GM04503 (cell line): ENCODE measurements at places on chromosomes 7 and 10.
A peak's percentile ranks its signal among the peaks of the same experiment; 100 is the strongest.

DNA sequence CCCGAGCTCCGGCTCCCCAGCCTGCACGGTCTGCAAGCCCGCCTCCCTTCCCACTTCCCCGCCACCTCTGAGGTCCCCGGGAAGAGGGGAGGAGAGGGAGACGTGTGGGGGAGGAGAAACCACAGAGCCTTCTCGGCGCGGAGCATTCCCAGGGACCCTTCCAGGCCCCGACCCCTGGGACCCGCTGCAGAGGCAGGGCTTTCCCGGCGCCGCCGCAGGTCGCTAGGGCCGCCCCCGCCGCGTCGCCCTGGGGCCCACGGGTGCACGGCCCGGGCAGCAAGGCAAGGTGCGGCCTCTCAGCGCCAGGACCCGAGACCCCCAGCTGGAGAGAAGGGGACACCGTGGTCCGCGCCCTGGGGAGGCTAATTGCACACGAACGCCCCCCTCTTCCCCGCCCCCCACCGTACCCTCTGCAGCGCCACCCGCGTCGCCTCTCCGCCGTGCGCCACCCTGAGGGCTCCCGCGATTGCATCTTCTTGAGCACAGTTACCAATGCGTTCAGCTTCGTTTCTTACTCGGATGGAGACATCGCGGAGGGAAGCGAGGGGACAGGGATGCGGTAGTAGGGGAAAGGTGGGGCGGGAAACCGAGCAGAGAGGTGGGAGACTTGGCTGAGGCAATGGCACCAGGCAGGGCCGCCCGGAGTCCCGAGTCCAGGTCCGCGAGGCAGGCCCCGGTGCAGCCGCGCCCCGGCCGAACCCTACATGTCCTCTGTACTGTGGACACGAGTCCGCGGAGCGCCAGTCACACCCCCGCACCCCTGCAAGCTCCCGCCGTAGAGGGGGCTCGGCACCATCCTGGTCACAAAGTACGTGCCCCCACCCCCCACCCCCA is 28.9 kb downstream of the SKIDA1 start:
- DNase-seq, result no peak

- DNase-seq, result no peak
These were observed 451.4 kb upstream of the POM121L12 start for GRCh38 chr7:52584041-52584440.

- DNase-seq, result peak; percentile 94
These were observed 18.7 kb downstream of the LCOR start for GRCh38 chr10:96850825-96851224.

DNA sequence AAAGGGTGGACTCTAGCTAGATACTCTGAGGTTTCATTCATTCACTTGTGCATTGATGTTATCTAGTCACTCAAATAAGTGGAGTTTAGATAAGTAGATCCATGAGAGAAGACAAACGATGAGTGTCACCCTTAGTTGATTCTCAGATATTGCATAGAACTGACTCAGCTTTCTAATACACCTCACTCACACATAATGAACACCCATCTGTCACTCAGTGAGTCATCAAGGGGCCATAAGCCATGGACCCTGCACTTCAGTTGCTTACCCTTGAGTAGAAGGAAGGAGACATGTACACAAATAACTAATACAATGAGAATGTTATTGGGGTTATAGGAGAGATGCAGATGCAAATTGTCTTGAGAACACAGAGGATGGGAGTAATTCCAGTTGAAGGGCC is 163.8 kb downstream of the SORCS3 start:
- no peak for DNase-seq

DNA sequence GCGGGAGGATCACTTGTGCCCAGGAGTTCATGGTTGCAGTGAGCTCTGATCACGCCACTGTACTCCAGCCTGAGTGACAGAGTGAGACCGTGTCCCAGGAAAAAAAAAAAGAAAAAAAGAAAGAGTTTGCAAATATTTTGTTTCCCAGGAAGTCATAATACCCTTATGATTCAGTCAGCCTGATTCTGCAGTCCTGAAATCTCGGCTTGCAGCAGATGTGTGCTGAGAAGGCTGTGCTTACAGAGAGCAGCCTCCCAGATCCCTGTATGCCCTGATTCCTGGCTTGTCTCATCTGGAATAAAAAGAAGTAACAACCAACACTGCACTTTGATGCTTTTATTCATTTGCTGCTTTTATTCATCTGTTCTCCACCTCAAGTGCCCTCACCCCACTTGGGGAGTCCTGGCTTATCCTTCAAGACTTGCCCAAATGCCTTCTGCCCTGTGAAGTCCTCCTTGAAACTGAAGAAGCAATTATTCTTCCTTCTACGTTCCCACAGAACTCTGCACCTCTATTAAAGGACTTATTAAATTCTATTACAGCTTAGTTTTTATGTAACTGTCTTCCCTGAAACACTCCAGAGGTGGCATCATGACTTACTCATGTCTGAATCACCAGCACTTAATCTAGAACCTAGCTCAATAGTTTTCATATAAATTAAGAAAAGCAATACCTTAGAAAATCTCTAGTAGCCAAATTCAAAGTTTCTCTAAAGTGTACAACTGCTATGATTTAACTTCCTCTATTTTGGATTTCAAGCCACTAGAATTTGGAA is 27.7 kb upstream of the BPGM start:
- DNase-seq, result peak; percentile 50

DNA sequence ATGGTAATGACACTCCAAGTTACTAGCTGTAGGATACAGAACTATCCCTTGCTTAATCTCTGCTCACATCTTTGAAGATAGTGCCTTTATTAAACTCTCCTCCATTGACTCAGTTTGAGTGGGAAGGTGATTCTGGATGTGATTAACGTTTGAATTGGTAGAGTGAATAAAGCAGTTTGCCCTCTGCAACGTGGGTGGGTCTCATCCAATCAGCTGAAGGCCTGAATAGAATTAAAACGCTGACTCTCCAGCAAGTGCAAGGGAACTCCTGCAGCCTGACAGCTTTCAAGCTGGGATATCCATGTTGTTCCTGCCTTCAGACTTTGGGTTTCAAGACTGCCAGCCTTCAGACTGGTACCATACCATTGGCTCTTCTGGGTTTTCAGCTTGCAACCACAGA is 21.6 kb downstream of the KLF14 start:
- no peak for DNase-seq

DNA sequence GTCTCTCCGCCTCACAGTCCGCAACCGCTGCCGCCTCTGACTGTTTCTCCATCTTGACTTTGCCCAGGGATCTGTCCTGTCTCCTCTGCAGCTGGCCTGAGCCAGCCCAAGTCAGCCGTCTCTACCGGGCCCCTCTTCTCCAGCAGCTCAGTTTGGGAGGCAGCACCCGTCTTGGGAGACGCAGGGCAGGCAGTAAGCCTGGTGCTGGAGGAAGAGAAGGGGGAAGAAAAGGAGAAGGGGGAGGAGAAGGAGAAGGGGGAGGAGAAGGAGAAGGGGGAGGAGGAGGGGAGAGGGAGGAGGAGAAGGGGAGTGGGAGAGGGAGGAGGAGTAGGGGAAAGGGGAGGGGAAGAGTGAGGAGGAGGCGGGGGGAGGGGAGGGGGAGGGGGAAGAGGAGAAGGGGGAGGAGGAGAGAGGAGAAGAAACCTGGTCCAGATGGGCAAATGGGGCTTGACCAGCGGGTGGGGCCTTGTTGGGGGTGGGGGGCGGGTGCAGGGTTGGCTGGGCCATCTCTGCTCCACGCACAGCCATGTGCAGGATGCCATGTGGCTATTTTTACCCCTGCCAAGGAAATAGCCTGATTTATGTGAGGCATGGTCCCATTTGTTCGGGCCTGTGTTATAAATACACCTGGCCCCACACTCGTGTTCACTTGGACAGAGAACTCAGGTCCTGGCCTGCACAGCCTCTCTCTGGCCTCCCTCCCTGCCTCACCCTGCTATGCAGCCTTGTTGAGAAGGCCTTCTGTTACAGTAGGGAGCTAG is 35.9 kb upstream of the FZD9 start:
- no peak for DNase-seq

DNA sequence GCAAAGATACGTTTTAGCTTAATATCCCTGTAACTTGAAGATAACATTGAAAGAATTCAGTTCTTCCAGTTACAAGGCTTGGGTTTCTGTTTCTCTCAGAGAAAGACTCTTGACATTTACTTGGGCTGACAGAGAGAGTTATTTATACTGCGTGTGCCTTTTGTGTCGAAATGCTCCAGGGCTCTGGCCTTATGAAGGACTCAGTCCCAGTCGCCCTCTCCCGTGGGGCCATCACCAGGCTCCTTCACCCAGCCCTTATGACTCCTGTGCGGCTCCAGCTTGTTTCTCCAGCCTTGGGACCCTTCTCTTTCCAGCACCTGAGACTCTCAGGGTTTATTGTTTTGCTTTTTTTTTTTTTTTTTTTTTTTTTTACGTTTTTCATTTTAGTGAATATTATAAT is 242.3 kb upstream of the DKK1 start:
- DNase-seq, result no peak

DNA sequence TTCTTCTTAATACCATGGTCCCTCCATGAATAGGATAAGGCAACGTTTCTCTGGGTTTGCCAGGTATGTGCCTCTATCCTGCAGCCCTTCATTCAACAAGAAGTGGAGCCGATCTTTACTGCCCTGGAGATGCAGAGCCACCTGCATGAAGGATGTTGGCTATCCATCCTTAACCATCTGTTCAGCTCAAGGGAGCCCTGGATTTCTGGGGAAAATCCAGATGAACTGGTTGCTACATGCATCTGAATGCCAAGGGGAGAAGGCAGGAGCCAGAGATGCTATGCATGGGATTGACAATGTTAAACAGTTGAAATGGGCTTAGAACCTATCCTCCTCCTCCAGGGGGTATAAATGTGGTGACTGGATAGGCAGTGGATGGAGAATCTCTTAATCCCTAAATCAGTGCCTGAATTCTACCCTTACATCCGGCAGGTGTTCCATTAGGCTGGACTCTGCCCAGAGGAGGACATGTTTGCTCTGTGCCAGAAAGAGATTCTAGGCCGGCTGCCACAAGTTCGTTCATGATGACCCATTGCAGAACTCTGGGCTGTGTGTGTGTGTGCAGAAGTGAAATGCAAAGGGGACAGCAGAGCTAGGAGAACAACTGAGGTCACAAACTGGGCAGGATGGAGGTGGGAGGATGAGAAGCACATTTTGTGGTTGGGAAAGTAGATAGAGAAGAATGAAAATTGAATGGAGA is 15.6 kb downstream of the CPED1 start:
- no peak for DNase-seq

GRCh38 chr10:50622706-50623662 is 772 bp downstream of the SGMS1 start:
- DNase-seq, result no peak

DNA sequence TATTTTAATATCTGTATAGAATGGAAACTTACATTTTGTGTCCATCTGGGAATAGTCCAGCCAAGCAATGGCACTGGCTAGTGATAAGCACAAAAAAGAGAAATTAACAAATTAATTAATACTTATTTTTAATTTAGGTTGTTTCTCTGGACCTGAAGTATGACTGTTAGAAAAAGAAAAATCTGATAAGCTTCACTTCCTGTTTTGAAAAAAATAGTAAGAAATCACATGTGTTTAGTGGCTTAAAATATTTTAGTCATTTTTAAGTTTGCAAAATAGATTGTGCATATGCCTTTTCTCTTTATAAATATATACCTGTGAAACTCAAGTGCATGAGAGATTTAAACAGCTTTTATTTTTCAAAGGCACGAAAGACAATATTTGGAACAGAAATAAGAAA is 50.1 kb upstream of the CREB5 start:
- DNase-seq, result no peak

GRCh38 chr10:50641626-50642025 is 17.9 kb upstream of the SGMS1 start:
- DNase-seq, result no peak

- DNase-seq, result peak; percentile 77
These were observed 150.4 kb downstream of the PRKG1 start for GRCh38 chr10:51224671-51225161.

GRCh38 chr10:119595676-119596515 is 868 bp downstream of the TIAL1 start:
- DNase-seq, result no peak

GRCh38 chr7:155483868-155484325 is 26.0 kb downstream of the EN2 start:
- DNase-seq, result no peak

DNA sequence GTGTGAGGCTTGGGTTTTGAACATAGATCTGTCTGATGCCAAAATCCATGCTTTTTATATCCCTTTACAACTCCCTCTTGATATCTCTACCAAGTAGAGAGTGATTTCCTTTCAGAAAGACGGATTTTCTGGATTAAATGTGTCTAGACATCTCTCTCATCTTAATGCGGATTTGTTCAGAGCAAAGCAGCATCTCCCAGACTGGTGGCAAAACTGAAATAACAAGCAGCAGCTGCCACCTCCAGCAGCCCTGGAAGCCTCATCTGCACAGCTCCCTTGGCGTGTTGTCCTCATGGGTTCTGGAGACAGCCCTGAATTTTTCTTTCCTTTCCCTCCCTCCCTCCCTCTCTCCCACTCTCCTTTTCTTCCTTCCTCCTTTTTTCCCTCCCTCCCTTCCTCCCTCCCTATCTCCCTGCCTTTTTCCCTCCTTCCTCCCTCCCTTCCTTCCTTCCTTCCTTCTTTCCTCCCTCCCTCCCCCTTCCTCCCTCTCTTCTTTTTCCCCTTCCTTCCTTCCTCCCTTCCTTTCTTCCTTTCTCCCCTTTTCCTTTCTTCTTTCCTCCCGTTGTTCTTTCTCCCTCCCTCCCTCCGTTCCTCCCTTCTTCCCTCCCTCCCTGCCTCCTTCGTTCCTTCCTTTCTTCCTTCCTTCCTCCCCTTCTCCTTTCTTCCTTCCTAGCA is 639.9 kb downstream of the TYW1 start:
- DNase-seq, result no peak

- DNase-seq, result no peak
These were observed 871.1 kb downstream of the LRMDA start for GRCh38 chr10:76302481-76302880.

DNA sequence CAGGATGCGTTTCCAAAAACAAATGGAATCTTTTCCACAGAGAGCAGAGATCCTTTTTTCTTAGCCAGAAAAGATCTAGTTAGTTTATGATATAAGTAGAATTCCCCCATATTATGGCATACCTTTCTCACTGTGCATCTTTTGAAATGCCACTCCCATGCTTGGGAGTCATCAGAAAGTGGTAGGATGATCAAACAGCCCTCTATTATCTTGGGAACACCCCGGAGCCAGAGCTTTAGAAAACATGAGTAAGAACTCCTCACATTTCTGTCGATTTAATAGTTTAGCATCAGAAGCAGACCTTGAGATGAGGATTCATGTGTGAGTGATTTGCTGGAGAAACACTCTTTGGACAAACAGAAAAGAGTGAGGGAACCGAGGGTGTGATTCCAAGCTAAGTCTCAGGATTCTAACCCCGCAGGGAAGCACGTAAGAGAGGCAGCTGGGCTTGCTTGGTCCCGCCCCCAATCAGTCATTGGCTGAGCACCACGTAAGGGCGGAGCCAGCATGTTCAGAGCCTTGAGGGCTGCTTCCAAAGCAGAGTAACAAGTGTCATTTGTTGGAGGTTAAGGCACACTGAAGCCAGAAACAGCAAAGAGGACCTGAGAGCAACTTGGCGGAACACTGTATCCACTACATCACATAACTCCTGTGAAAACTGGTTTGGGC is 43.7 kb upstream of the NXPH1 start:
- no peak for DNase-seq

DNA sequence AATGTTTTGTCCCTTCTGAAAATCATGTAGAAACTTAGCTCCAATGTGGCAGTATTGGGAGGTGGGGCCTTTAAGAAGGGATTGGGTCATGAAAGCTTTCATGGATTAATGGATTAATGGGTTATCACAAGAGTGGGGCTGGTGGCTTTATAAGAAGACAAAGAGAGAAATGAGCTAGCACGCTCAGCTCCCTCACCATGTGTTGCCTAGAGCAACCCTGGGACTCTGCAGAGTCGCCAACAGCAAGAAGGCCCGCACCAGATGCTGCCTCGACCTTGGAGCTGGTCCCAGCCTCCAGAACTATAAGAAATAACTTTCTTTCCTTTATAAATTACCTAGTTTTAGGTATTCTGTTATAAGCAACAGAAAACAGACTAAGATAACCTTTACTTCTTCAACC is 74.9 kb upstream of the HECW1 start:
- DNase-seq, result no peak
